HCT116 (cell line): ENCODE measurements at places on chromosomes 1 and 21. TPM values are rescaled to one million over a fixed set of nuclear protein-coding genes. Genes with fewer than 3 reads are reported as not detected.

GRCh38 chr21:44950351-44950750 is 10.5 kb downstream of the SLX9 start:
- no peak for DNase-seq

- no peak for DNase-seq
Observed at GRCh38 chr1:58293388-58293787, 253.1 kb downstream of the OMA1 start.

DNA sequence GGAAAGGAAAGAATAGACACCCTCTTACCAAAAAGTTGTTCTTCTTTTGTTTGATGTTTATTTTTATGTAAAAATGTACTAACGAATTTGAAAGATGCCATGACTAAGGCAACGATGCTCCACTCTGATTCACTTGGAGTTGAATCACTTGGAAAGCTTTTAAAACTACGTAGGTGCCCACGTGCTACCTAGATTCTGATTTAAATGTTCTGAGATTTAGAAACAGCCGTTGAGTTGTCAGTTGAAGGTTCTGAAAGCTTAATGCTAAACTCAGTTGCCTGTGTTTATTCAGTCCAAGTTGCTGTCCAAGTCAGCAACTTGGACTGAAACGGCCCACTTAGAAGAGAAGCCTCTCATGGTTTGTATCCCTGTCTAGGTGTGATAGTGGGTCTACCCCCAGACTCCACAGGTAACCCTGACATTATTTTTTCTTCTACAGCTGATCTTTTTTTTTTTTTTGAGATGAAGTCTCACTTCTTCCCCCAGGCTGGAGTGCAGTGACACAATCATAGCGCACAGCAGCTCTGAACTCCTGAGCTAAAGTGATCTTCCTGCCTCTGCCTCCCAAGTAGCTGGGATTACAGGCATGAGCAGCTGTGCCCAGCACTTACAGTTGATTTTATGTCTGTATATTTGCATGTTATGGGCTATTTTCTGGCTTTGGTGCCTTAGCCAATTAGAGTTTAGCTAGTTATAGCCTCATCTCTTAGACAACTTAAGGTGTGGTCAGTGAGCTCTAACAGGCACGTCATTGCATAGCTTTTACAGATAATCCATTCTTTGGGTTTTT is 1.4 kb upstream of the VAMP4 start:
- no peak for DNase-seq

- no peak for DNase-seq
Observed at GRCh38 chr1:225816643-225817538, 7.0 kb downstream of the EPHX1 start.

TEX38 gene
- 0.47 TPM for total RNA-seq

RPRD2 gene
- 26.7 TPM for total RNA-seq

PPM1J gene
- 7.5 TPM for total RNA-seq

LGR6 gene
- 0.20 TPM for total RNA-seq
